ENCODE measurements at places on chromosomes 4 and X.

DNA sequence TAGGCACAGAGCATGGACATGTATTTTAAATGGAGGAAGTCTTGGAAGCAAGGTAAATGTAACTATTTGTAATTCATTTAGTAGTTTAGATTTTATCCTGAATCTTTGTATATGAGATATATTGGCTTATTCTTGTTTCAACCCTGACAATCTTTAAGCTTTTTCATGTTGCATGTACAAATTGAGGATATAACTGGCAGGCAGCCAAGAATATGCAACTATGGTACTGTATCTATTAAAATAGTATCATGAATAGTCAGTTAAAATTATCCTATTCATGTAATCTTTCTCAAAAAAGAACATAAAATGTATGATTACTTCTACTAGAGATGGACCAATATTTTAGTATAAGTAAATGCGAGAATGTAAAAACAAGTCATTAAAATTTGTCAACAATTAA, 1141.5 kb downstream of the PCDH18 start:
- DNase-seq, result no peak

DNA sequence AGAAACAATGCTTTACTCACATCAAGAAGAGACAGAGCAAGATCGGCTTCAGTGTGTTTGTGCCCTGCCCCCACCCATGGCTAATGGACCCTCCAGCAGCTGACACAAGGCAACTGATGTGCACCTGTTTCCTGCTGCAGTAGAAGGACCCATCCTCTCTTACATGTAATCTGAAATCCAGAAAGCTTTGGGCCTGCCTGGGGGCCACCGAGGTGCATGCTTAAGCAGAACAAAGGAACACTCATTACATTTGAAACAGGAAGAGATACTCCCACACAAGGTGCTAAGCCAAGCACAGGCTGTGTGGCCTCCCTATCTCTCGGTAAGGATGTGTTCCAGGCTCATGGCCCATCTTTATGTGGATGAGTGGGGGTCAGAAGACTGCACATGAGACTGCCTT, 338.0 kb downstream of the SPOCK3 start:
- no peak for DNase-seq

GRCh38 chrX:120468825-120469525, at the start of gene LAMP2:
TSS of gene LAMP2 (minus strand) at chrX:120469296. CDS start at chrX:120469169, 127 bp downstream.
- DNase-seq, result peak; percentile 81

DNA sequence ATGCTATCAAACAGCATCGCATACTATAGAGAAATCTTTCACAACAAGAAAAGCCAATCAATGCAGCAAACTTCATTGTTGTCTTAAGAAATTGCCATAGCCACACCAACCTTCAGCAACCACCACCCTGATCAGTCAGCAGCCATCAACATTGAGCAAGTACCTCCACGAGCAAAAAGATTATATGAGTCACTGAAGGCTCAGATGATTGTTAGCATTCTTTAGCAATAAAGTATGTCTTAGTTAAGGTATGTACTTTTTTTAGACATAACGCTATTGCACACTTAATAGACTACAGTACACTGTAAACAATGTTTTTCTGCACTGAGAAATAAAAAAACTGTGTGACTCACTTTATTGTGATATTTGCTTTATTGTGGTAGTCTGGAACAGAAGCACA, 37.8 kb upstream of the FUNDC1 start:
- no peak for DNase-seq

DNA sequence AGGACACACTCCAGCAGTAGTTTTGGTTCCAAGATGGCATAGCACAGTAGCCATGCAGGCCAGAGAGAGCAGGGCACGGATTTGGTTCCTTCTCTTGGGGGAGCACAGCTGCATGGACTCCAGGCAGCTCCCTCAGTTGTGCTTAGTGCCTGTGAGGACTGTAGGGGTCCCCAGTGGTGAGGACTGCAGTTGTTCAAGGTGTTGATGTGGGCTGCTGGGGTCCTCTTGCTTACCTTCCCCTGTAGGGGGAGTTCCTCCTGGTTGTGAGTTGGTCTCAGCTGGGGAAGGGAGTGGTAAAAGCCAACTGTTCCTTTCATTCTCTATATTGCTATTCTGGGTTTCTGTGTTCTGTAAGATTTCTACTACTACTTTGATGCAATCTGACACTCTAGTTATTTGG, 606.5 kb downstream of the MAGEB5 start:
- DNase-seq, result no peak

- DNase-seq, result no peak
Observed at GRCh38 chr4:2253160-2254084, 8.5 kb downstream of the MXD4 start.

GRCh38 chrX:6968231-6968630, 179.3 kb upstream of the STS start:
- no peak for DNase-seq

DNA sequence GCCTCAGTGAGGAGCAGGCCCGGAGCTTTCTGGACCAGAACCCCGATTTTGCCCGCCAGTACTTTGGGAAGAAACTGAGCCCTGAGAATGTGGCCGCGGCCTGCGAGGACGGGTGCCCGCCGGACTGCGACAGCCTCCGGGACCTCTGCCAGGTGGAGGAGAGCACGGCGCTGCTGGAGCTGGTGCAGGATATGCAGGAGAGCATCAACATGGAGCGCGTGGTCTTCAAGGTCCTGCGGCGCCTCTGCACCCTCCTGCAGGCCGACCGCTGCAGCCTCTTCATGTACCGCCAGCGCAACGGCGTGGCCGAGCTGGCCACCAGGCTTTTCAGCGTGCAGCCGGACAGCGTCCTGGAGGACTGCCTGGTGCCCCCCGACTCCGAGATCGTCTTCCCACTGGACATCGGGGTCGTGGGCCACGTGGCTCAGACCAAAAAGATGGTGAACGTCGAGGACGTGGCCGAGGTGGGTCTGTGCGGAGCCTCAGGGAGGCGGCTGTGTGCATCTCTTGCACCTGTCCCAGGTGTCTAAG, 323 bp downstream of the PDE6B start:
- no peak for DNase-seq

DNA sequence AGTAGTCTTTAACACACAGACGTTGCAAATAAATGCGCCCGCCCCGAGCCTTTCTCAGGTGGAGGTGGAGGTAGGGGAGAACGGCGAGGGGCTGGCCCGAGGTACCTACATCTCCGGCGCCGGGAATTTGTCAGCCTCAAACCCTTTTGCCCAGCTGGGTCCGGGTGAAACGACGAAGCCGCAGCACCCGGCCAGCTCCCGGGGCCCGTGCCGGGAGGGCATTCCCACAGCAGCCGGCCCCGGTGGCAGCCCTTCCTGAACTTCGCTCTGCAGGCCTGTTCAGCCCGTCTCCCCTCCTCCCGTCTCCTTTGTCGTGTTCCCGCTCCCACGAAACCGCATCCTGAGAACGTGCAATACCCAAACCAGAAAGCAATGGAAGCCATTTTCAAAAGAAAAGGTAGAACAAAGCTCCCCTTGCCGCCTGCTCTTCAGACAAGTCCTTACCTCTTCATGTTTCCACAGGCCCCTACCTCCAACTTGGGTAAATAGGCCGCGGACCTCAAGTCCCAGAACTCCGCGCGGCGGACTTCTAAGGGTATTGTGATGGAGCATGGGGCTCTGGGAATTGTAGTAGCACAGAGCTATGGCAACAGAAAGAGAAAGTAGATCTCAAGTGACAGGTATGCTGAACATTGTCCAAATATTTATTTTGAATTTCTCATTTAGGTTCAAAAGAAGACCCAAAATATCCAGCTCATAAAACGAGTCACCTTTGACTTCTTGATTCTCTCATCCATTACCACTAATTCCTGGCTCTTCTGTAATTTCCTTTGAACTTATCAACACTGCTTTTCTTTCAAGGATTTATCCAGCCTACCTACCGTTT, at the start of gene RBM41:
RBM41 (minus strand) TSS at position 501 of the 826 bp plus-strand sequence; CDS start at position 452, 49 bp downstream.
- peak; percentile 78 for DNase-seq

DNA sequence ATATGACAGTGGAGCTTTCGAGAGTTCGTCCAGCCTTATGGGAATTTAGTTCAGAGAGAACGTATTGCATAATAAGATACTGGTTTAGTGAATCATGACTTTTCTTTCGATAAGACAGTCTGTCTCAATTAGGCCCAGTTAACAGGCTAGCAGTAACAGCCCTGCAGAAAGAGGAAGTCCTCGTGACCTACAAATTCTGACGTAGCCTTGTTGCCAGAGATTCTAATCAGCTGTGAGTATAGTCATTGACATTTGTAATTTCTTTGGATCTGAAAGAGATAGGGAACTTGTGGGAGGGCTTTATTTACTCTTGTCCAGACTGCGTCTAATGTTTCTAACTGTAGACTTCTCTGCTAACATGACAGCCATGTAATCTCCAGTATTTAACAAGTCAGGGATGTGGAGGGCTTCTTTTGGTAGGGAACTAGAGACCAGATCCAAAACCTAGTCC, 15.8 kb downstream of the ART3 start:
- peak; percentile 14 for DNase-seq

- DNase-seq, result no peak
Observed at GRCh38 chr4:129394635-129395034, 298.7 kb downstream of the C4orf33 start.

DNA sequence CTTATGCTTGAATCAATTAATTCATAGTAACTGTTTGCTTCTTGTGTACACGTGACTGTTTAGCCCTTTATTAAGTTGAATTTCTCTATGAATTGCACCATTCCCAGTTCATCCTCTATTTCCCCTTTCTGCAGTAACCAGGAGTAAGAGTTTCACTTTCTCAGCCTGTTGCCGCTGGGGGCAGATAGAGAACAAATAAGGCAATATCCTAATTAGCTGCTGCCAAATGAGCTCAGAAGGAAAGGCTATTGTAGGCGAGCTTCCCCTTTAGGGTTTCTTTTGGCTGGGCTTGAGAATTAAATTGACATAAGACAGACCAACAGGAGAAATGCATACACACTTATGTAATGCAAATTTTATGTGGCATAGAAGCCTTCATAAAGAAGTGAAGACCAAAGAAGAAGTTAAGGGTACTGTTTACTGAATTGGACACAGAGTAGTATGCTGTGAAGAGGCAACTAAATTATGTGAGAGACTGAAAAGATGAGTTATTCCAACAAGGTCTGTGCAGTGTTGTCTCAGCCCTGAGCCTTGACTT, 1594.7 kb downstream of the TECRL start:
- DNase-seq, result no peak

GRCh38 chr4:90572996-90573395, 445.8 kb downstream of the CCSER1 start:
- no peak for DNase-seq

- peak; percentile 18 for DNase-seq
Observed at GRCh38 chrX:1244164-1245076, 24.2 kb upstream of the CSF2RA start.

DNA sequence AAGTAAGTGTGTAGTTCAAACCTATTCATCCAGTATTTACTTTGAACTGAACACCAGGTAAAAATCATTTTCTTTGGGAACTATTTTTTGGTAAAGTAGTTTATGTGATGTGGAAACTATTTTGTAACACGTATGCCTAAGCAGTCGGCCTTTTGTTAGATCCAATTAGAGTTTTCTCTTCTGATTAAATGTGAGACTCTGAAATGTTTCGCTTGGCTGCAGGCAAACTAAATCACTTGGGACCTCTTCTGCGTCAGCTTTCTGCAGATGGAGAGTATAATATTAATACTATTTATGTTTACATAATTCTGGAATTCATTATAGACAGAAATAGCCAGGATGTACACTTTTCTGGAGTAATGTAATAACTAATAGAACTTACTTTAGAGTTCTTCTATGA, 46.9 kb downstream of the BMPR1B start:
- no peak for DNase-seq

GRCh38 chr4:127632420-127633403, at the start of gene INTU:
TSS of gene INTU (plus strand) at chr4:127632957. CDS start at chr4:127633035, 78 bp downstream.
- peak; percentile 13 for DNase-seq

DNA sequence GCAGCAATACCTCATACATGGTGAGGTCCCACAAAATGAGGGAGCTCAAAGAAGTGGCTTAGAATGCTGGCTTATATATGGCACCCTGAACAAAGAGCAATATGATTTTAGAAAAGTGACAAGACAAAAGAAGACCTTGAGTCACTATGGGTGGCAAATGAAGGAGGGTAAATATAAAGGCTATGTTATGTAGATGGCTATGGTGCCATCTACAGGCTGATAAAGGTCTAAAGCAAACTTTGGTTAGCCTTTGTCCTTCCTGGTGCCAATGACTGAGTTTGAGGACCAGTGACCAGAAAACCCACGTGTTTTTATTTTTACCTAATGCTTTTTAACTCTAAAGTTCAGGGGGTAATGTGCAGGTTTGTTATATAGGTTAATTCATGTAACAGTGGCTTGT, 151.8 kb downstream of the CCNG2 start:
- no peak for DNase-seq

- DNase-seq, result no peak
Observed at GRCh38 chr4:79083406-79084010, 144.3 kb upstream of the PAQR3 start.

- DNase-seq, result no peak
Observed at GRCh38 chrX:153578889-153579288, 20.1 kb downstream of the CCNQ start.

- no peak for DNase-seq
Observed at GRCh38 chrX:42119076-42119475, 195.7 kb upstream of the CASK start.

- DNase-seq, result no peak
Observed at GRCh38 chr4:105106426-105106825, 40.2 kb upstream of the TET2 start.

DNA sequence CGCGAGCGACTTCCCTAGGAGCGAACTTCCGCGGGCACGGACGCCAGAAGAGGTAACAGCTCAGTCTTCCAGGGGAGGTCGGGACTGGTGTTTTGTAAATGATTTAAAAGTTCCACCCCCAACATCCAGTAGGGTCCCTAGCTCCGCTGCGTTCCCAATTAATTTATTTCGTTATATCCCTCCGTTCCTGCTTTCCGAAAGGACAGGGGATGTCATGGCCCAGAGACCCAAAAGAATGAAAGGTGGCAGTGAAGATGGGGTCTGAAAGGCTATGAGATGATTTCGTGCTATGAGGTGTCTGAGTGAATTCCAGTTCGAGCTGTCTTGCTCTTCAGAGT, 373 bp upstream of the SMIM43 start:
- DNase-seq, result no peak

DNA sequence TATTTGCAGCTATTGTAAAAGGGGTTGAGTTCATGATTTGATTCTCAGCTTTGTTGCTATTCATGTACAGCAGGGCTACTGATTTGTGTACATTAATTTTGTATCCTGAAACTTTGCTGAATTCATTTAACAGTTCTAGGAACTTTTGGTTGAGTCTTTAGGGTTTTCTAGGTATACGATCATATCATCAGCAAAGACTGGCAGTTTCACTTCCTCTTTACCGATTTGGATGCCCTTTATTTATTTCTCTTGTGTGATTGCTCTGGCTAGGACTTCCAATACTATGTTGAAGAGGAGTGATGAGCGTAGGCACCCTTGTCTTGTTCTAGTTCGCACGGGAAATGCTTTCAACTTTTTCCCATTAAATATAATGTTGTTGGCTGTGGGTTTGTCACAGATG, 48.1 kb downstream of the NPY1R start:
- DNase-seq, result no peak

- DNase-seq, result no peak
Observed at GRCh38 chr4:100362366-100362765, 155.5 kb downstream of the EMCN start.

- DNase-seq, result no peak
Observed at GRCh38 chr4:181127171-181127570, 1116.0 kb upstream of the TENM3 start.

GRCh38 chr4:82528868-82529267, 32.9 kb downstream of the TMEM150C start:
- DNase-seq, result no peak

GRCh38 chr4:183831026-183831446, 74.1 kb upstream of the STOX2 start:
- DNase-seq, result no peak

Measured in CD4-positive, alpha-beta T cell treated with Interleukin-2 at 100 ng/mL for 4 hours (primary cell).